NCI-H2227 treated with DMSO at 0.1 percent for 48 hours (cell line): ENCODE measurements at places on chromosomes 7 and 10.

- DNase-seq: no peak
Observed at GRCh38 chr7:867406-868188, 8.8 kb upstream of the GET4 start.

DNA sequence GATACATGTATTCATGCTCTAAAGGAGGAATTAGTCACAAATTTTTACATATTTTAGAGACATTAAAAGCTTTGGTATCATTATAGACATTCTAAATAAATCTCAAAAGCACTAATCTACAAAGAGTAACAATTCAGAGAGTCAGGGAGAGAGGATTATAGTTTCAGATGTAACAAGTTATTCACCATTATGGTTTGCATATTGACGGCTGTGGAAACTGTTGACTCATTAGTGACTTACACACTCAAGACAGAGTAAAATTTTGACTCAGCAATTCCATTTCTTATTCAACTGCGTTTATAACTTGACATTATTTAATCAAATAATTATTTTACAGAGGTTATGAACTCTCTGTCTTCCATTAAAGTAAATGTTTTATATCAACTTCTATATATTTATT, 95.4 kb upstream of the SEMA3C start:
- DNase-seq: no peak

- no peak for DNase-seq
Observed at GRCh38 chr10:31819391-31819820, 109.2 kb downstream of the ARHGAP12 start.

- DNase-seq: no peak
Observed at GRCh38 chr7:46192271-46192670, 271.2 kb upstream of the IGFBP3 start.

DNA sequence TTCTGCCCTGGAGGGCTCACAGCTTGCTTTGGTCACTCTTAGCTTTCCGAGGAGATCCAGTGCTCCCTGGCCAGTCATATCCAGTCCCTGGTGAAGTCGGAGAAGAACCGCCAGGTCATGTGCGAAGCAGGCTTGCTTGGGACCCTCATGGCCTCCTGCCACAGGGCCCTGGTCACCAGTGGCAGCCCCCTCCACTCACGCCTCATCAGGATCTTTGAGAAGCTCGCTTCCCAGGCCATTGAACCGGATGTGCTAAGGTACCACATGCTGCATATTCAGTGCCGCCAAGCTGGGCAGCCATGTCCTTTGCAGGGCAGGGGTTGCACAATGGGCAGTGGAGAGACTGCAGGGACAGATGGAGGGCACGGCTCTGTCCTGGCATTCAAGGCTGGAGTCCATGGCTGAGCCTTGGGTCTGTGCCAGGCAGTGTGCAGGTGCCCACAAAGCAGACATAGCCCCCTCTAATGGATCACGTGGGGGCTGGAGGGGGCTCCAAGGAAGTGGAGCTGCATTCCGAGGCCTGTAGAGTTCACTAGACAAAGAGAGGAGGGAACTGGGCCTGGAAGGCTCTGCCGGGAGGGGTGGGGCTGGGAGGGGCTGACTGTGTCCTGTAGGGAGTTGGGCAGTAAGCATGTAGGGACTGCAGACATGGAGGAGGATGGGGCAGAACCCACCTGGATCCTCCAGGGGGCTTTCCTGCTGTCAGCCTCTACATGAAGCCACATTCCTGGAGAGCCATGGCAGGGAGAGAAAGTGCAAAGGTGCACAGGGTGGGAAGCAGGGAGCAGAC, 89.9 kb downstream of the WDFY4 start:
- no peak for DNase-seq

DNA sequence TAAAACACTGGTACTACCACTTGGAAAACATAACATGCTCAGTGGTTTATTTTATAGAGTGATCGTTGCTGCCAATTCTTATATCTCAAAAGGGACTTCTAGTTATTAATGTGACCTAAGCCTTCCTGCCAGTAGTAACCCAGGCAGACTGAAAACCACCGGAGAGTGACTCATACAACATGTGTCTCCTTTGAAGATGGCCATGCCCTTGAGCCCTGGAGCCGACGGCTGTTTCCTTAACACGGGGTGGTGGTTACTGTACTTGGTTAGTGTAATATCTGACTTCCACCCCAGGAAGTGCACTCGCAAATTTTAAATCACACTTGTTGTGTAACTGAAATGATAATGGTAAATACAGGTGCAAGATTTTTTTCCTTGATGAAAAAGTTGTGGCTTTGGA, 30.5 kb downstream of the JAKMIP3 start:
- no peak for DNase-seq
